B cell (primary cell): ENCODE measurements at places on chromosomes 1 and 21.

GRCh38 chr1:164823486-164824279, 264.7 kb downstream of the PBX1 start:
- DNase-seq, result no peak

GRCh38 chr1:244439391-244440032, 12.2 kb downstream of the ADSS2 start:
- no peak for DNase-seq

GRCh38 chr1:206713070-206713469, 28.4 kb downstream of the MAPKAPK2 start:
- DNase-seq, result no peak

DNA sequence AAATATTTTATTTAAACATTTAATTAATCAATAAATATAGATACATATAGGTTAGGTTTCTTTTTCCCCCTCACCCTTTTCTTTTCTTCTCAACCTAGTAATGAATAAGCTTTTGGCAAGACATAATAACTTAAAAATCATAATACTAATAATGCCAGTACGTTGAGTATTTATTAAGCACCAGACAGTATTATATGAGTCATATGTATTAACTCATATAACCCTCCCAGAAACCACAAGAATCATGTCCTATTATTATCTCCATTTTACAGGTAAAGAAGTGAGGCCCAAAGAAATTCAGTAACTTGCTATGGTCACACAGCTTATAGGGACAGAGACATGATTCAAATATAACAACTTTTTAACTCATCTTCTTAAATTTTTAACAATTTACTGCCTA, 834.5 kb upstream of the ADGRL2 start:
- no peak for DNase-seq

DNA sequence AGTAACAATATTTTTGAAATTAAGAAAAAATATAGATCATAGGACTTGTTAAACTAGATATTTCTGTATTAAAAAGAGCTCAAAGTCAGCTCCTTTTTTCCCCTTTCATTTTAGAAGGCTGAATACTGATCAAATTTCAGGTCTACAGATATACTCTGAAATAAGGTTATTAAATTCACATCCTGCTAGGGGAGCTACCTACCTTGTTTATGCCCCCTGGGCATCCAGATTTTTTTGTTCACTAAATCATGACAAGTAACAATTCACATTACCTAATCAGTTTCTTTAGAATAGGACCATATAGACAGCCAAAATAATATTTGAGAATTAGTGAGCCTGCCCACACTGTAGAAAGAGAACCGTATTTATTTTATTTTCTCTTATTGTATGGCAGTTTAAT, 276.2 kb downstream of the USP25 start:
- no peak for DNase-seq
